ENCODE measurements at places on chromosomes 1 and 21. TPM values are rescaled to one million over a fixed set of nuclear protein-coding genes. Genes with fewer than 3 reads are reported as not detected.

DNA sequence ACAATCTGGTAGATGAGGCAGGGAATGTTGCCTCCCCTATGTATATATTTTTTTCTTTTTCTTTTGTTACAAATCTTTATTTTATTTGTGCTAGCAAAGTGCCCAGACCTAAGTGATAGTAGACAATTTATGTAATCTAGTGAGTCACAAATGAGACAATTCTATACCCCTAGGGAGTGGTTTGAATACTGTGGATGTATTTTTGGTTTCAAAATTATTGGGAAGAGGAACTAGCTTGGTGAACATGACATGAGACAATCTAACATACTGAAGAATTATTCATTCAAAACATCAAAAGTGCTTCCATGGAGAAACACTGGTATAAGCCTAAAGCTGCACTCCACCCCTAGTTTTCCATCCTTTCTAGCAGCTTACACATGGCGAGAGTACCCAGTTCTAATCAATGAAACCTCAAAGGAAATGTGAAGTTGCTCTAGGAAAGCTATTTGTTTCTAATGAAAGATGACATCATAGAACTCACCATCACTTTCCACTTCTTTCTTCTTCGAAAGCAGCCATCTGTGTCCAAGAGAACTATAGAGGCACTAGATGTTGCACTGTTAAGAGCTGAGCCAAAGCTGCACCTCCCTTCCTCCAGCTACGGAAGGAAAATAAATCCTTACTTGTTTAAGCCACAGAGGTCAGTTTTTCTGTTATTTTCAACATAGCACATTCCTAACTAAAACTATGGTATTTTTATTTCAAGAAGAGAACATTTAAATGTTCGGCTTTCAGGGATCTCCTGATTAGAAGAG lies 764.6 kb downstream of the LTN1 start:
- peak; percentile 23 for DNase-seq
- peak overlapping the region; percentile 77 for H3K27ac ChIP-seq
- H3K36me3 ChIP-seq = no peaks in the 10 kb centered on the region
- no peaks in the 10 kb centered on the region for H3K27me3 ChIP-seq
- H3K4me3 ChIP-seq = no peak overlapping the region

DNA sequence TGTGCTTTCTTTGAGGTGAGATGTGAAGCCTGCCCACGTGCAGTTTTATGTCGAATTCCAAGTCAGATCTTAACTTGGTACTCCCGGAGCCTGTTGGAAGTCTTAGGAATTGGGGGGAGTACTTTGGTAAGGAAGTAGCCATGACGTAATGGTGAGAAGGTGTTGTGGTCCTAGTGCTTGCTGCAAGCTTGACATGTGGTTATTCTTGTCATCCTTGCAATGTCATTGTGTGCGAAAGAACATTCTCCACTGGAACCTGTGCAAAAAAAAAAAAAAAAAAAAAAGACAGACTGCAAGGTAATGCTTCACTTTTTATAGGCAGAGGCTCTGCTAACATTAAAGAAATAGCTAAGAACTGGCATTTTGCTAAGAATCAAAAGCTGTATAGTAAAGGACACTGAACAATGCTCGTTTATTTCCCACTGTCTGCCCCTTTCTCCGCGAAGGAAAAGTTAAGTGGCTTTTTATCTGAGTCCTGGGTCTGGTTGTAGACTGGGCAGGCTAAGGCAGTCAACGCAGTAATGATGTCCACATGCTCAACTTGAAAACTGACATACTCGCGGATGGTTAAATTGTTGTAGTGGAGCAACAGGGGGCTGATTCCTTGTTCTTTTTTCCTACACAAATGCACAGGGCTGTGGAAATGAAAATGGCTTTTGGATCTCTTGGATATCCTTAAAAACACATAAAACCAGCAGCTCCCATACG lies 2.1 kb downstream of the KAZN start:
- no peaks in the 10 kb centered on the region for H3K4me1 ChIP-seq
- no peak for DNase-seq
- no peaks in the 10 kb centered on the region for H3K36me3 ChIP-seq

DNA sequence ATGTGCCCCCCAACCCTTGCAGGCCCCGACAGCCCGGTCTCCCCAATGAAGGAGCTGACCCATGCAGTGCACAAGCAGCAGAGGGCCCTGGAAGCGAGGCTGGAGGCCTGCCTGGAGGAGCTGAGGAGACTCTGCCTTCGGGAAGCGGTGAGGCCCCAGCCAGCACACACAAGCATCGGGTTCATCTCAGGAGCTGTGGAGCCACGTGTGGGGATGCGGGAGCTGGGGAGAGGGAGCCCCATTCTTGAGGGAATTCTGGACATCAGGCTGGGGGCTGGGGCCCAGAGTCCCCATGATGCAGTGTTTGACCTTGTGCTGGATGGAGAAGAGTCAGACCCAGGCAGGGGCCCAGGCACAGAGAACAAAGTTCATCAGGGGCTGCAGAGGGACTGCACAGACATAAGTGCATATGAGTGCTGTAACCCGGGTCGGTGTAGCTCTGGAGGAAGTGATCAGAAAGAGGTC lies 4.8 kb downstream of the INAVA start:
- DNase-seq = no peak
- peaks cover 48% of the 10 kb centered on the region for H3K4me1 ChIP-seq
- H3K4me3 ChIP-seq = no peak overlapping the region

DNA sequence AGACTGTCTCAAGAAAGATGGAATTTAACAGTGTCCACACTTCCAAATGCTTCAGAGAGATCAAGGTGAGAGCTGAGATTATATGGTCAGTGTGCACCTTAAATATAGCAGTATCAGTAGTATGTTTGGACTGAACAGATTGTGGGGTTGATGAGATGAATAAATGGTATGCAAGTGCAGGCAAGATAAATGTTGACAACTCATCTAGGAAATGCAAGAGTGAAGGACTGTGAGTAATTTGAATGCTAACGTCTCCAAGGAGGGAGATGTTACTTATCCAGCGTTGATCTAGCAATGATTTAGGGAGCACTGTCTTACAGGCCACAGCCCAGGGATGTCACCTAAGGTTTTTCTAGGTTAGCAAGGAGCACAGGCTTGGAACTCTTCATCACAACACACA lies 170.7 kb upstream of the GALNT2 start:
- H3K27me3 ChIP-seq = peaks cover 4% of the 10 kb centered on the region
- no peaks in the 10 kb centered on the region for H3K36me3 ChIP-seq
- H3K27ac ChIP-seq = no peak overlapping the region
- no peak for DNase-seq

GRCh38 chr1:31923901-31924535 lies 14.2 kb downstream of the PTP4A2 start:
- no peak for DNase-seq
- H3K27me3 ChIP-seq = no peaks in the 10 kb centered on the region

- no peak overlapping the region for H3K27ac ChIP-seq
- DNase-seq = no peak
- H3K4me1 ChIP-seq = no peaks in the 10 kb centered on the region
- H3K4me3 ChIP-seq = no peak overlapping the region
- no peaks in the 10 kb centered on the region for H3K36me3 ChIP-seq
- H3K27me3 ChIP-seq = no peaks in the 10 kb centered on the region
Observed at GRCh38 chr1:71502006-71502405, 421.2 kb upstream of the ZRANB2 start.

- no peak overlapping the region for H3K27ac ChIP-seq
- H3K27me3 ChIP-seq = no peaks in the 10 kb centered on the region
- no peak overlapping the region for H3K4me3 ChIP-seq
- H3K36me3 ChIP-seq = peaks cover 5% of the 10 kb centered on the region
Observed at GRCh38 chr1:94908965-94909364, 17.9 kb downstream of the CNN3 start.

- no peaks in the 10 kb centered on the region for H3K27me3 ChIP-seq
- H3K27ac ChIP-seq = no peak overlapping the region
- no peaks in the 10 kb centered on the region for H3K36me3 ChIP-seq
- no peaks in the 10 kb centered on the region for H3K4me1 ChIP-seq
- DNase-seq = no peak
Observed at GRCh38 chr1:3061566-3061965, 7.4 kb upstream of the PRDM16 start.

DNA sequence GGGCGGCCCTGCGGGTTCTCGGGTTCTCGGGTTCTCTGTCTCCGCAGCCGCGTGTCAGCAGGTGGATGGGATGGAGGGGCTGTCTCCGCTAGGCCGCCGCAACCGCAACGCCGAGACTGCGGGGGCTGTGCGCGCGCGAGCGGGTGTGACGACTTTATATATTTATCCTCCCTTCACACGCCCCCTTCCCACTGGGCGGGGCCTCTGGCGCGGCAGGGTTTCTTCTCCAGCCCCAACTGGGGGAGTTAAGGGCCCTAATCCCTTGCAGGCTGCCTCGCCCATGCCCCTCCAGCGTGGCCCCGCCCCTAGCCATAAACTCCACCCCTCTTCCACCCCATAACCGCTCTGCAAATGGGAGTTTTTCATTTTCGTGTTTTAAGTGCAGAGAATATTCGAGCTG lies 3.4 kb downstream of the IGSF21 start:
- H3K4me1 ChIP-seq = peaks cover 7% of the 10 kb centered on the region
- H3K27ac ChIP-seq = no peak overlapping the region
- DNase-seq = no peak
- peaks cover 82% of the 10 kb centered on the region for H3K27me3 ChIP-seq
- no peak overlapping the region for H3K4me3 ChIP-seq

- H3K36me3 ChIP-seq = no peaks in the 10 kb centered on the region
- H3K27ac ChIP-seq = no peak overlapping the region
Observed at GRCh38 chr1:232635778-232636356, 5.9 kb upstream of the SIPA1L2 start.

DNA sequence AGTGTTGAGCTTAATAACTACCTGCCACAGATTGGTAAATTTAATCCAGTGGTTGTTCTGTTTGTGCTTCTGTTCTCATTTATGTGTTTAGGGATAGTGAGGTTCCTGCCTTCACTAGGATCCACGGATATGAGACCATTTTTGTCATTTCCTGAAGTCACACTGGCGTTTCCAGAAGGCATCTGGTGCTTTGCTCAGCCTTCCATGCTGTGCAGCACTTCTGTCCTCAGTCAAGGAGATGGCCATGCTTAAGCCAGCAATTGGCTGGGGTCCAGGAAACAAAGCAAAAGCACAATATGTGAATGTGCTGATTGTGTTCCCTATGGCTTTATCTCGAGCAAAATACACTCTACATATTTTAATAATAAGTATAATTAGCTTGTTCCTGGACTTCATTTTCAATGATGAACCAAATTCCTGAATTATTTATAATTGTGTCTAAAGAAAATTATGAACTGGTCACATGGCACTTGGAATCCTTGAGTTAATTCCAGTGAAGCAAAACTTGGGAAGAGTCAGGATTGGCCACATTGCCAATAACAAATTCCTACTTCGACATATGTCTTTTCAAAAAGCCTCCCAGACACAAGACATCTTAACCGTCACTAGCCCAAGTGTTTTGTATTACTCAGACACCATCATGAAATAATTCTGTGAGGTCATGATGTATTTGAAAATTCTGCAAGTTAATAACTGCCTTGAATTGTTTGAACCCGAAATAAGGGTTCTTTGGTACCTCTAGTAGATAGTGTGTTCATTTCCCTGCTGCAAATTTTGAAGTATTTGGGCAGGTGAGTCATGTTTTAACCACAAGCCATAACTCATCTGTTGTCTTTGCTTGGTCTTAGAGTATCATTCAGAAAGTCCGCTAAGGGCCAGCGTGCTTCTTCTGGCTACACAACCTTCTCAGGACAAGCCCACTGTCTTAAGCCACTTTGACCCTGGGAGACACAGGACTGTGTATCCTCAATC lies 412.4 kb downstream of the DISC1 start:
- DNase-seq = peak; percentile 78
- peak overlapping the region; percentile 22 for H3K27ac ChIP-seq
- H3K4me1 ChIP-seq = peaks cover 15% of the 10 kb centered on the region
- no peak overlapping the region for H3K4me3 ChIP-seq

DNA sequence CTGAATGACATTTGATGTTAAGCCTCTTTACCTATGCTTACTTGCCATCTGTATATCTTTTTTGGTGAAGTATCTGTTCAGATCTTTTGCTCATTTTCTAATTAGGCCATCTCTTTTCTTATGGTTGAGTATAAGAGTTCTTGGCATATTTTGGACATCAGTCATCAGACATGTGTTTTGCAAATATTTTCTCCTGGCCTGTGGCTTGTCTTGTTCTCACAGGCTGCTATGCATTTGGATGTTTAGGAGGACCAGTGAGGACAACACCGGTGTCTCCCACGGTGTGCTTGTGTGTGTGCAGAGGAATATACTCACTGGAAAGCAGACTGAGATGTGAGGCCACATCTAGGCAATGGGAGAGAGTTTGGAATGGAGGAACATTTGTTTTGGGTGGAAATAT lies 87.1 kb upstream of the LYST start:
- peak; percentile 53 for DNase-seq
- H3K27ac ChIP-seq = peak overlapping the region; percentile 28
- no peaks in the 10 kb centered on the region for H3K27me3 ChIP-seq
- H3K36me3 ChIP-seq = no peaks in the 10 kb centered on the region
- H3K4me3 ChIP-seq = no peak overlapping the region

DNA sequence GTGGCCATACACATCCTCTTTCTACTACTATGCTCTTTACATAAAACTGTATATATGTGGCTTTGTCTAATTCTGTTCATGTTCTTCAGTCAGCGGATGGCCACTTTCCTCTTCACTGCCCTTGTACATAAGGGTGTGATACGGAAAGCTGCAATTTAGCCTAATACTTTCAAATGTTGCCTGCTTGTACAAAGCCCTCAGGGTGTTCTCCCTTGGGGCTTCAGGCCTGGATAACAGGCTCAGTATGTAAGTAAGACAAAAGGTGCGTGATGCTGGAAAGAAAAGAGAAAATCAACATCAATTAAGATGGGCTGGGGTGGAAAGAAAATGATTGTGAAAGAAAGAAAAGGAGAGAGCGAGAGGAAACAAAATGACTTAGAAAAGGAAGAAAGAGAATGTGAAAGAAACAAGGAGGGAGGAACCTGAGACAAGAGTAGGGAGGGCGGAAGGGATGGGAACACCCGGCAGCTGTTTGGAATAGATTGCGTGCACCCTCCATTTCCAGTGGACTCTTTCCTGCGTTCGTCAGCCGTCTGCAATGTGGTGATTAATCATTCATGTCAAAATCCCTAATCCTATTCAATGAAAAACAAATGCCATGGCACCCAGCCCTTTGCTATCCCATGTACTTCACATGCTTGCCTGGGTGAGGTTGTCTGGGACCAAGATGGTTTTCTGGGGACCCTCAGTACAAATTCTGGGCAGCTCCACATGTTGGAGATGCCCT lies 553.6 kb downstream of the NUF2 start:
- no peaks in the 10 kb centered on the region for H3K36me3 ChIP-seq
- H3K4me3 ChIP-seq = peak overlapping the region; percentile 30
- no peaks in the 10 kb centered on the region for H3K27me3 ChIP-seq
- H3K27ac ChIP-seq = peak overlapping the region; percentile 53

The PEAR1 gene
- 8.8 TPM for total RNA-seq

The PODN gene
- not detected for total RNA-seq

The ATAD3C gene
- total RNA-seq = 0.27 TPM

The IL20 gene
- not detected for total RNA-seq

The GUCA2B gene
- total RNA-seq = not detected

The FMO3 gene
- not detected for total RNA-seq

All from MCF 10A (cell line).